ENCODE measurements at places on chromosomes 7 and 10. TPM values are rescaled to one million over a fixed set of nuclear protein-coding genes. Genes with fewer than 3 reads are reported as not detected.
A peak's percentile ranks its signal among the peaks of the same experiment; 100 is the strongest.

DNA sequence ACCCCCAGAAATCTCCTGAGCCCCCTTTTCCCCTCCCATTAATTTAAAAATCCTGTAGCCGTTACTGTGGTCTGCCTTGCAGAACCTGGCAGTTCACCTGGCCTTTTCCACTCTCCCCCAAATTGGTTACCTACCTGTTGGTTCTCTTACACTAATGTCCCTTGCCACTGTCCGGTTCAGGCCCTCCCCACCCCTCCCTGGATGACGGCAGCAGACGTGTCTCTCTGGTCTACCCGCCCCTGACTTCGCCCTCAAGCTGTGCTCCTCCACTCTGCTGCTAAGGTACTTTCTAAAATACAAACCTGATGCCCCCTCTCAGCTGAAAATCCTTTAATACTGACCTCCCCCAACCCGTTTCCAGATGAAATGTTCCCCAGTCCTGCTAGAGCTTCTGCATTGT is 15.6 kb upstream of the SH3PXD2A start:
- H3K27ac ChIP-seq, result no peak overlapping the region
- no peaks in the 10 kb centered on the region for H3K4me1 ChIP-seq
- no peaks in the 10 kb centered on the region for H3K27me3 ChIP-seq

DNA sequence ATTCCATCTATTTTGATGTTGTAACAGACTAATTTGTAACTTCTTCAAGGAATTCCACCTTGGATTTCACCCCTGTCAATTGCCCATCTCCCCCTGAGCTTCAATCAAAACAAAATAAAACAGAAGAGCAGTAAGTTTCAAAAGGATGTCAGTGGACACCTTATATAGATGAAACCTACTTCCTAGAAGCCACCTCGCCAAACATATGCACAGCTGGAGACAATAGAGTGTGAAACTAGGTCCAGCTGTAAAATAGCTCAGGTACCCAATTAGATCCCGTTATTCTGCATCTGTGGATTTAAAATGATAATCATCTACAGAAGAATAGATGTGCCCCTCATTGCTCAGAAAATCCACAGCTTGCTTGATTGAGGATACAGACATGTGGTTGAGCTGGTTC is 598.6 kb downstream of the SH2D4B start:
- H3K27ac ChIP-seq, result no peak overlapping the region
- H3K4me1 ChIP-seq, result no peaks in the 10 kb centered on the region
- no peak overlapping the region for H3K4me3 ChIP-seq
- H3K27me3 ChIP-seq, result no peaks in the 10 kb centered on the region
- DNase-seq, result no peak

DNA sequence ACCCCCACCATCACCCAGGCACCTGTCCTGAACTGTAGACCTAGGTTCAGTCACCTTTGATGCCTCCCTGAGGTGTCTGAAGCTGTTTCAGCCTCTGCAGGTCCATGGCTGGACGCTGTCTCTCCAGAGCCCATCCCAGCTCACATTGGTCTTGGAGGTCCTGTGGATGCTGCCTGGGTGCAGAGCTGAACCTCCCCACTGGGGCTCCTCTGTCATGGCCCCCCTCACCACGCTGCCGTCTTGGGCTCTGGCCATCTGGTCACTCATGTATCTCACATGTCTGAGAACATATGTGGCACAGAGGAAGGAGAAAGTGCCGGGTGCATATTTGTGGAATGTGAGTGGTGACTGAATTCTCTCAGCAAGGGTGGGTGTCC is 108.9 kb downstream of the NKX6-2 start:
- no peak overlapping the region for H3K27ac ChIP-seq
- H3K4me1 ChIP-seq, result no peaks in the 10 kb centered on the region
- no peaks in the 10 kb centered on the region for H3K27me3 ChIP-seq
- no peak for DNase-seq

- no peak overlapping the region for H3K27ac ChIP-seq
- H3K27me3 ChIP-seq, result no peaks in the 10 kb centered on the region
- H3K4me3 ChIP-seq, result no peak overlapping the region
- DNase-seq, result no peak
These were observed 58.0 kb upstream of the IKZF1 start for GRCh38 chr7:50246551-50246950.

Gene PLXNA4
- total RNA-seq, result 0.58 TPM

DNA sequence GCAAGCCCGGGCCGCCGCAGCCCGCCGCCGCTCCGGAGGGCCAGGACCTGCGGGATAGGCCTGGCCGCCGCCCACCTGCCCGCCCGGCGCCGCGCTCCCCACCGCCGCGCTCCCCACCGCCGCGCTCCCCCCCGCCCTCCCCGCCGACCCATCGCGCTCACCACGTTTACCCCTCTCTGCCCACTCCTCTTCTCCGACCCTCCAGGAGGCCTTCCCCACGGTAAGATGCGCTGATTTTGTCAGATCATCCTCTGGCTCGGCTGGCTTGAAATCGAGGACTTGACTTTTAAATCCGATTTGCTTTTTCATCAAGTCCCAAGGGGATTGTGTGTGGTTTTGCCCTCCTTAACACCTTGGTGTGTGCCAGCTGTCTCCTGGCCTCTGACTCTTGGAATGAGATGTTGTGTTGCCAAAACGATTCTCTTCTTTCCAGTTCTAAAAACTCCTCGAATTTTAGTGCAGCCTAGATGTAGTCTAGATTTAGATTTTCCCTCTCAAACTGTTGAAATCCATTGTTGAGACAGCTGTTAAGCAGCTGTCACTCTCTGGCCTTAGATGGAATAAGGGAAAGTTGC is 738 bp downstream of the POM121 start:
- H3K4me3 ChIP-seq, result peak overlapping the region; percentile 56
- no peaks in the 10 kb centered on the region for H3K27me3 ChIP-seq
- DNase-seq, result no peak
- no peaks in the 10 kb centered on the region for H3K4me1 ChIP-seq
- peak overlapping the region; percentile 99 for H3K27ac ChIP-seq

DNA sequence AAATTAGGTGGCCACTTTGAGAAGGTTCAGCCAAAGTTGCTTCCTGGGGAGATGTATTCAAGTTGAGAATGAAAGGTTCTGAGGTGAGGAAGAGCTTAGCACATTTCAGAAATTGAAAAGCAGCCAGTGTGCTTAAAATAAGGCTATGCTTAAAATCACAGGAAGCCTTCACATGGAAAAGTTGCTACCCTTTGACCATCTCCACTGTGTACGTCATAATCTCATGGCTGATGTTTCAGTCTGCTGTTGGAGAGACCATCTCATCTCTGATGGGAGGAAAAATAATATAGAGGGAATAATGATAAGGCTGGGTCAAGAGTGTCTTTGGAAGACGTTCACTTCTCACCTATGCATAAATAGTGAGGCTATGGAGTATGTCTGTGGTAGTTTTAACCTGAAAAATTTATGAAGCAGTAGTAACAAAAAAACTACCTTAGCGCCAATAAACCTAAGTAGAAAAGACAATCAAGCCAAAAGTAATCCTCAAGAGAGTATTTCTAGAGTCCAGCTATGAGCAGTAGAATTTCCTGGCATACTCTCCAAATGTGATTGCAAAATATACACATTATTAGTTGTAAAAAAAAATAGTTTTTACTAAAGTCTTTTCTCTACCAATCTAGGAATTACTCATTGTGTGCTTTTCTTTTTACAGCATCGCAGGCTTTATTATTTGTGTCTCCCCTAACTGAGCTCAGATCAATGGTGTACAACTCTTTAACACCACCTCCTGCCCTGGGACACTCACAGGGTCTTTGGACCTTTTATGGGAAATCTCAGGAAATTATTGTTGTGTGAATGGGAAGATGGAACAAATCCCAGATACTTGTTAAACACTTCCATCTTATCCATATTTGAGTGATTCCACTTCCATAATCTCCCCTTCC is 435.2 kb upstream of the LRGUK start:
- no peaks in the 10 kb centered on the region for H3K27me3 ChIP-seq
- H3K4me3 ChIP-seq, result no peak overlapping the region
- no peaks in the 10 kb centered on the region for H3K36me3 ChIP-seq
- H3K4me1 ChIP-seq, result no peaks in the 10 kb centered on the region

Gene AKR1C3
- total RNA-seq, result 96.8 TPM

DNA sequence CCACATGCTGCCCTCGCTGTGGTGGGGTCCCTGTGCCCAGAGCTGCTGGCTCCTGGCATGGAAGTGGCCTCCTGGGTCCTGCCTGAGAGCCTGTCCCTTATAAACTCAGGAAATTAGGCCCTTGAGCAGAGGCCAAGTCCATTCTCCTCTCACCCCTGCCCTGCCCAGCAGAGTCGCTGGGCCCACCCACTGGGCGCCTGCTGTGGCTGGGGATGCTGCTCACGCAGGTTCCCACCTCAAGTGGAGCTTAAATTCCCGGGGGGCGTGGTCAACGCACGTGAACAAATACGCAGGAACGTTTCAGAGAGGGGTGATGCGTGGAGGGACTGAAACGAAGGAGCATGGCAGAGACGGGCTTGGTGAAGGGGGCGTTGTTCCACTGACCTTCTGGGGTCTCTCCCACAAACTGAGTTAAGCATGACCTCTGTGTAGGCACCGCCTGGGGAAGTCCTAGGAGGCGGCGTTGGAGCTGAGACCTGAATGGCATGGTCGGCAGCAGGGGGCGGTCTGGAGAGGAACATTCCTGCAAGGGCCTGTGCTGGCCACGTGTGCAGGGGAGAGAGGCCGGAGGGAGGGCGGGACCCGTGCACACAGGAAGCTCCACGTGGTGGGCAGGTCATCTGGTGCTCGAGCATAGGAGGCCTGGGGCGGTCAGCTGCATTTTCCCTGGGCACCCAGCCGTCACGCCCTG is 27.9 kb downstream of the FAM20C start:
- peak overlapping the region; percentile 36 for H3K27ac ChIP-seq
- no peaks in the 10 kb centered on the region for H3K27me3 ChIP-seq
- peaks cover 2% of the 10 kb centered on the region for H3K36me3 ChIP-seq

DNA sequence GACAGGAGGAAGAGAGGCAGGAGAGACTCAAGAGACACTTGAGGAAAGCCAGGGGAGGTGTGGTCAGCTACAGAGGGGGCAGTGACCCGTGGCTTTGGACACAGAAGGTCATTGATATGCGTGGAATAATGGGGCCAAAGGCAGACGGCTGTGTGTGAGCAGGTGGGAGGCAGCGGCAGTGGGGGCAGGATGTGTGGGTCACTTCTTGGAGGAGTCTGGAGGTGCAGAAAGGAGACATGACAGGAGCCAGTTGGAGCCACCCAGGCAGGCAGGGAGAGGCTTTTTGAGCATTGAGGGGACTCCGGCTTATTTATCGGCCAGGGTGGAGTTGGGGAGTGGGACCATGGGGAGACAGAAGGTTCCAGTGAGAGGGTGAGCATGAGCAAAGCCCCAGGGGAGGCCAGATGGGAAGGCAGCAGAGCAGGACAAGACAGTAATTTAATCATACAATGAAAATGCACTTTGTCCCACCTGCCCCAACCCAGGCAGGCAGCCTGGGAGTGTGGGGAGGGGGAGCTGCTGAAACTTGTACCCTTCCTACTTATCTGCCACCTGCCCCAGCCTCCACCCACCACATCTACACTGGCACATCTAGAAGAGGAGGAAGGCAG is 5.0 kb downstream of the LDB3 start:
- DNase-seq, result no peak
- peaks cover 32% of the 10 kb centered on the region for H3K4me1 ChIP-seq
- no peak overlapping the region for H3K4me3 ChIP-seq
- no peak overlapping the region for H3K27ac ChIP-seq
- H3K36me3 ChIP-seq, result no peaks in the 10 kb centered on the region

- no peak overlapping the region for H3K4me3 ChIP-seq
- no peaks in the 10 kb centered on the region for H3K36me3 ChIP-seq
- no peaks in the 10 kb centered on the region for H3K27me3 ChIP-seq
- DNase-seq, result no peak
These were observed 319.9 kb downstream of the DPP6 start for GRCh38 chr7:154372011-154372601.

GRCh38 chr10:119333146-119333792 is 125.9 kb downstream of the GRK5 start:
- no peaks in the 10 kb centered on the region for H3K27me3 ChIP-seq
- no peaks in the 10 kb centered on the region for H3K36me3 ChIP-seq
- peak overlapping the region; percentile 25 for H3K27ac ChIP-seq
- DNase-seq, result no peak

DNA sequence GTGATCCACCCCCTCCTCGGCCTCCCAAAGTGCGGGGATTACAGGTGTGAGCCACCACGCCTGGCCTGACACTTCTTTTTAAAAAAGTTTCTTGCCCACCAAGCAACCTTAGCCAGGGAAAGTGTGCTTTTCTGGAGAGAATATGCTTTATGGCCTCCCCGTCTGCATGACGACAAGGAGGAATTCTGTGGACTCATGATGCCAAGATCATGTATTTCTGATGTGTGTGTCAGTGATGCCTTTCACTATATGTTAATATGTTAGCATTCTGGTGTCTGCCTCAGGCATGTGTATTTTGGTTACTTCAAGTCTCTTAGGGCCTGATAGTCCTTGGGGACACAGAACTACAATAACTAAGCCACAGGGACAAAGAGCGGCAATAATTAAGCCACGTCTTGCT is 2.1 kb downstream of the PDSS1 start:
- H3K4me3 ChIP-seq, result no peak overlapping the region
- H3K36me3 ChIP-seq, result peaks cover 3% of the 10 kb centered on the region
- DNase-seq, result no peak
- no peak overlapping the region for H3K27ac ChIP-seq
- H3K27me3 ChIP-seq, result no peaks in the 10 kb centered on the region

GRCh38 chr10:102781090-102781920 is 37.6 kb downstream of the WBP1L start:
- no peak overlapping the region for H3K27ac ChIP-seq
- H3K36me3 ChIP-seq, result no peaks in the 10 kb centered on the region
- peaks cover 45% of the 10 kb centered on the region for H3K4me1 ChIP-seq
- DNase-seq, result no peak
- H3K27me3 ChIP-seq, result no peaks in the 10 kb centered on the region

- no peak overlapping the region for H3K4me3 ChIP-seq
- H3K27me3 ChIP-seq, result no peaks in the 10 kb centered on the region
- no peaks in the 10 kb centered on the region for H3K4me1 ChIP-seq
- no peak overlapping the region for H3K27ac ChIP-seq
- DNase-seq, result no peak
These were observed 131.1 kb downstream of the KCND2 start for GRCh38 chr7:120404042-120404441.

DNA sequence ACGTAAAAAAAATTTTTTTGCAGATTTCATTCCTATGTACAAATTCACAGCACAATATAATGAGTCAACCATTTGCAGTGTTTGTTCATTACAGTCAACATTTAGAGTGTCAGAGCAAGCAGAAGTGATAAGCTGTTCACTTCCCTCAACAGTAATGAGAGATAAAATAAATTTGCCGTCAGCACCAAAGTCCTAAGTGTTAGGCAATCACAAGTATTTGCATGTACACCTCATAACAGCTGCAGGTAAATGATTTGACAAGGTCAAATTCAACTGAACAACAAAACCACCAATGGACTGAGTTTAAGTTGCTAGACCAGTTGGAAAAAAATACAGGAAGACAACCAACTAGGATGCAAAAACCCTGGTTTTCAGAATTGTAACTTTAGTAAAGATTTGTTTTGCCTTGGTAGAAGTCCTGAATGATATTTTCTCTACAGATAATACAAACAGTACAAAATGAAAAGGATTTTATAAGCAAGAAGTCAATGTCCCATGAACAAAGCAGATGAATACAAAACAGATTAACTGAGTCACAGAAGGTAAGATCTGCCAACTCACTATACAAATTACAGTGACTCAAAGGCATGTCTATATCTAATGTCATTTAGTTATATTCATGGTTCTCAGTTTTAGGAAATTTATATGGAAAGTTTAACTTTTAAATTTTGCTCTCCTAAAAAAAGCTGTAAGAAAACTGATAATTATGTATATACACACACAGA is 10.4 kb downstream of the RAPGEF5 start:
- H3K4me3 ChIP-seq, result no peak overlapping the region
- peaks cover 49% of the 10 kb centered on the region for H3K4me1 ChIP-seq
- H3K36me3 ChIP-seq, result no peaks in the 10 kb centered on the region
- H3K27me3 ChIP-seq, result no peaks in the 10 kb centered on the region

Gene DENND11
- total RNA-seq, result 33.0 TPM

All from Caco-2 (cell line).